Daoy (cell line): ENCODE measurements at places on chromosomes 12 and 14. TPM values are rescaled to one million over a fixed set of nuclear protein-coding genes. Genes with fewer than 3 reads are reported as not detected.

GRCh38 chr12:91250273-91250665 is 67.7 kb upstream of the DCN start:
- no peak for DNase-seq

- DNase-seq: no peak
These were observed 2.1 kb downstream of the KCNC2 start for GRCh38 chr12:75207338-75208083.

DNA sequence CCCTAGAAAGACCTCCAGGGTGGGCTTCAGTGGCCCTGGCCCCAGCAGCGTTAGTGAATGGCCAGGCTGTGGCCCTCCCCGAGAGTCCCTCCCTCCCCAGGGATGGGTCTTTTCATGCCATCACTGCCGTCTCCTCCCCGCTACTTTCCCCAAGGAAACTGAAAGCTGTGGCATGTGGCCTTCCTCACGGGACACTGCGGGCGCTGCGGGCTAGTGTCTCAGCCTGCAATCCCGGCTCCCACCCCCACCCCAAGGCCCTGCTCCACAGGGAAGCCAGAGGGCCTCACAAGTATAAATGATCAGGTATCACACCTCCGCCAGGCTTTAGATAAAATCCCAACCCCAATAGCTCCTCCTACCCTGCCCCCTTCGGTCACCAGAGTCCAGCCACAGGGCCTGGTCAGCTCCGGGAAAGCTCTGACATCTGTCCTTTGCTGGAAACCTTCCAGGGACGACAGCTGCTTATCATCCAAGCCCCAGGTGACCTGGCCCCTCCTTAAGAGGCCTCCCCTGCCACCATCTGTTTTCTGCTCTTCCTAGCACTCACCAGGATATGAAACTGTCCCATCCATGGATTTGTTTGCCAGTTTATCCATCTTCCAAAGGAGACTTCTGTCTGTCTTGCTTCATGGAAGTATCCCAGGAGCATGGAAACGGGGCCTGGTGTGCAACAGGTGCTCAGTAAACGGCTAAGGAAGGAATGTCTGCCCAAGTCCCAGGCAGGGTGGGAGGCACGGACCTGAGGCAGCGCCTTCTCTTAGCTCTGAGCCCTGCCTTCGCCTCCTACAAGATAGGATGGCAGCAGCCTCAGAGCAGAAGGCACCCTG is 31.6 kb downstream of the CCDC85C start:
- no peak for DNase-seq

Gene ANKRD52
- 9.1 and 9.5 TPM in 2 replicates for total RNA-seq

DNA sequence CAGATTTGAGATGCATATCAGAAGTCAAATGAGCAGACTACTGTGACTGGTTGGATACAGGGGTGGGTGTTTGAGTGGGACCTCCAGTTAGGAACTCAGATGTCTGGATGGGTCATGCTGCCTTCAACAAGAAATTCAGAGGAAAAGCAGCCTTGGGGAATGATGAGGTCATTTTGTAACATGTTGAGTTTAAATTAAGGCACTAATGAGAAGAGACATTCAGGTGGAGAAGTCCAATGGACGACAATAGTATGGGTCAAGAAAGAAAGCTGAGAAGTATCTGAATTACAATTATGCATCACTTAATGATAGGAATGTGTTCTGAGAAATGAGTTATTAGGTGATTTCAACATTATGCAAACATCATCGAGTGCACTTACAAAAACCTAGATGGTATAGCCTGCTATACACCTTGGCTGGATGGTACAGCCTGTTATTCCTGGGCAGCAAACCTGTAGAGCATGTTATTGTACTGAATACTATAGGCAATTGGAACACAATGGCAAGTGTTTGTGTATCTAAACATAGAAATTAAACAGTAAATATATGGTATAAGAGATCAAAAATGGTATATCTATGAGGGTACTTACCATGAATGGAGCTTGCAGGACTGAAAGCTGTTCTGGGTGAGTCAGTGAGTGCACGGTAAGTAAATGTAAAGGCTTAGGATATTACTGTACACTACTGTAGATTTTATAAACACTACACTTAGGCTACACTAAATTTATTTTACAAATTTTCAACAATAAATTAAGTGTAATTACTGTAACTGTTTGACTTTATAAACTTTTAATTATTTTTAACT is 414.7 kb downstream of the RAD51B start:
- DNase-seq: no peak

DNA sequence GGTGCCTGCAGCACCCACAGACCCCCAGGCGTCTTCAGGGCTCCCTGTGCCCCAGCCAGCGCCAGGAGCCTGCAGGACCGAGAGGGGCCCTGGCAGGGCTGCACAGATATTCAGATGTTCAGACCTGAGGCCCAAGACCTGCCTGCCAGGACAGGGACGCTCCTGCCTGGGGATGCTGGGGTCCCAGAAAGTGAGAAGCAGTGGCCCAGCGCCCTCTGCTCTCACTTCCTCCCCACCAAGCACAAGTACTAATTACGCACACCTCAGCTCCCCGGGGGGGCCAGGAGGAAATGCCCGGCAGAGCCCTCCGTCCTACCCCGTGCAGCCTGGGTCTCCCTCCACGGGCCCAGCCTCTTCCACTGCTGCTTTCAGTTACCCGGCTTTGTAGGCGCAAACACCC is 28.8 kb upstream of the INF2 start:
- no peak for DNase-seq

GRCh38 chr12:131603106-131603938 is 107.6 kb upstream of the SFSWAP start:
- no peak for DNase-seq

Gene FAM222A
- total RNA-seq: 1.0 and 2.4 TPM in 2 replicates

DNA sequence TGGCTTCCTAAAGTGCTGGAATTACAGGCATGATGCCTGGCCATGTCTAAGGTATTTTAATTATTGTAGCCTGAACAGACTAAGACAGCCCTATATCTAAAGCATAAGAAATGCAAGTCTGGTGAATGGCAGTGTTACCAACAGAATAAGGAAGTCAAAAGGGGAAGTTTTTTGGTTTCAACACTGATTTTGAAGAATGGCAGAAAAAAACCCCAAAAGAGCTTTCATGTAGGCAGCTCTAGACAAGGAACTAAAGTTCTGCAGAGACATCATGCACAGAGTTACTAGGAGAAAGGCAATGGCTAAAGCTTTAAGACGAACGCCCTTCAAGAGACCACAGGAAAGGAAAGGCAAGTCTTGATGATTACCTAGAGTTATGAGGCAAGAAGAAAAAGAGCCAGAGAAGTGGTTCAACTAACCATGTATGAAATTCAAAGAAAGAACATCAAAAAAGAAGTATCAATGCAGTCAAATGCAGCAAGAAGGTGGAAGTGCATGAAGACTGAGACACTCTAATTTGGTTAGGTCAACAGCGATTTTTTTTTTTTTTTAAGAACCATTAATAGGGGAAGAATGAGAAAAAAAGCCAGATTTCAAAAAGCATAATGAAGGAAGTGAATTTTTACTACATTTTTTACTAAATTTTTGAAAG is 50.8 kb downstream of the RPS6KA5 start:
- no peak for DNase-seq

Gene ANO4
- 3.4 and 5.9 TPM in 2 replicates for total RNA-seq

DNA sequence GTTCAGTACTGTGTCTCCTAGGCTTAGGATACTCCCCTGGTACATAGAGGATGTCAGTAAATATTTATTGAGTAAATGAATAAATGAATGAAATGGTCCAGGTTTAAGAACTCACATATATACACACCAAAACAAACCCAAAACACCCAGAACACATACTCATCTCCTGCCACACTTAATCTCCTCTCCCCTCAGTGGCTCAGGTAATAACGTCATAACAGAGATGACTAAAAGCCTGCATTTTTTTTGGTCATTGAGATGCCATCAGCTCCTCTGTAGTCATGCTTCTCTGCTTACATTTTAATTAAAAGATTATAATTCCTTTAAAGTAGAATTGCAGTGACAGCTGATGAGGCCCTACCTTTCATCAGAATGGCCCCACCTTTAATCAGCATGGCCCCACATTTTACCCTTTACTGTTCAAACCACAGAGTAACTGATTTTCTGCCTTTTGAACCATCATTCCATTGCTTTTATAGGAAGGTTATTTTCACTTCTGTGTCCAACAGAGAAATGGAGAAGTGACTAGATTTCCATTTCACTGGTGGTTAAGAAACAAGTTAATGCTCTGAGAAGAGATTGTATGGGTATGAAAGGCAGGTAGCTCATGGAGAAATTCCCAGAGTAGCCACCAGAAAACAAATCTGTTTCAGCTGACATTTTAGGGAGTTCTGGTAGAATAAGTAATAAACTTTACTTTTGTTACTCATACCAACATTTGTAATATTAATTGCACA is 193.4 kb upstream of the ATP2B1 start:
- no peak for DNase-seq

Gene HCAR3
- not detected in 2 replicates for total RNA-seq

- no peak for DNase-seq
These were observed 86.6 kb downstream of the PHLDA1 start for GRCh38 chr12:75944905-75945432.

GRCh38 chr14:70943838-70944237 is 36.6 kb downstream of the PCNX1 start:
- DNase-seq: no peak

Gene DAO
- total RNA-seq: not detected in 2 replicates

DNA sequence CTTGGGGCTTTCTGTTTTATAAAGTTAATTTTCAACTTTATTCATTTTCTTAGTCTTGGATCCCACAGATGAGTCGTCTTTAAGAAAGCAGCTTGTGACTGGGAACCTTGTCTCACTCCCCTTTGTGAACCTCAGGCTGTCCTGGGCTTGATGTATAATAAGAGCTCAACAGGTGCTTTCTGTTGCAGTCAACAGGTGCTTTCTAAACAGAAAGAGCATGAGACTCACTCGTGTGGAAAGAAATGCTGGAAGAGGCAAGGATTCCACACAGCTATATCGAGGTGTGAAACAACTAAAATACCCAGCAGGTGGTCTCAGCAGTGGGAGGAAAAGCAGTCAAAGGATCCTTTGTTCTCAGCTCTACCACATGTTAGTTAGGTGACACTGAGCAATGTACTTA is 398.9 kb downstream of the EGLN3 start:
- no peak for DNase-seq

Gene STYK1
- 0.17 and 1.0 TPM in 2 replicates for total RNA-seq

GRCh38 chr12:2291947-2292346 is 239.2 kb downstream of the CACNA1C start:
- DNase-seq: no peak

- DNase-seq: no peak
These were observed 60.1 kb downstream of the ADCK1 start for GRCh38 chr14:77859934-77860570.

Gene ZNF268
- total RNA-seq: 13.7 and 22.3 TPM in 2 replicates

DNA sequence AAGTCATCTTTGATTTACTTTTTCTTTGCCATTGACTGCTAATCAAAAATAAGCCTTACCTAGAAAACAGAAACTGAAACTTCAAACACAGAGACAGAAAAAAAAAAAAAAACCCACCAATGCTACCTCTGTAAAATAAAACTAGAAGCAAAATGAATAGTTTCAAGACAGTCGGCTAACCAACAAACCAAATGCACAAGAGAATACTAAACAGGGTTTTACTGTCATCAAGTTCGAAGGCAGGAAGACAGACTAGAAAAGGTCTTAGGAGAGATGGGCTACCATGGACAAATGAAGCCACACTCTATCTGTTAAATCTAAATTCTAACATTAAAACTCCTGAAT is 59.5 kb downstream of the SEL1L start:
- no peak for DNase-seq

DNA sequence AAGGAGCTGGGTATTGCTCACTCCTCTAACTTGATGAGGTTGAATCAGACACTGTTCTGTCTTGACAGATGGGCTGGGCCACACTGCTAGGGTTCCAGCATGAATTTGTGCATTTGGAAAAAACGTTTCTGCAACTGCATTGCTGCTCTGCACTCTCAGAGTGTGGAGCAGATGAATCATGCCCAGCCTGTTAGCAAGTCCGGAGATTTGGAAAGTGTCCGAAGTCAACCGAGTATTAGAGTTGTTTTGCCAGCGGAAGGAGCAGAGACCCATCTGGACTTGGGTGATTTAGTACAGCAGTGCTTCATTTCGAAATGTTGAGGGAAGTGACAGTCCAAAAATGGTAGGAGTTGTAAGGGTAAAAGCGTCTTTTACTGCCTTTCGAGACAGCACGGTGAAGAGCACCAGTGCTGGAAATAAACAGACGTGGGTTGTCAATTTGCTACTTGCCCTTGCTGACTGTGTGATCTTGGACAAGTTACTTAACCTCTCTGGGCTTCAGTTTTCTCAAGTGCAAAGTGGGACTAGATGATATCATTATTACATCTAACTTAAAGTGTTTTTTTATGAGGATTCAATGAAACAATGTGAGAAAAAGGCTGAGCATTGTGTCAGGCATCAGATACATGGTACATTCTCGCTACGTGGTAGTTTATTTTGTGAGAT is 139.5 kb downstream of the CHST11 start:
- DNase-seq: peak; percentile 86

DNA sequence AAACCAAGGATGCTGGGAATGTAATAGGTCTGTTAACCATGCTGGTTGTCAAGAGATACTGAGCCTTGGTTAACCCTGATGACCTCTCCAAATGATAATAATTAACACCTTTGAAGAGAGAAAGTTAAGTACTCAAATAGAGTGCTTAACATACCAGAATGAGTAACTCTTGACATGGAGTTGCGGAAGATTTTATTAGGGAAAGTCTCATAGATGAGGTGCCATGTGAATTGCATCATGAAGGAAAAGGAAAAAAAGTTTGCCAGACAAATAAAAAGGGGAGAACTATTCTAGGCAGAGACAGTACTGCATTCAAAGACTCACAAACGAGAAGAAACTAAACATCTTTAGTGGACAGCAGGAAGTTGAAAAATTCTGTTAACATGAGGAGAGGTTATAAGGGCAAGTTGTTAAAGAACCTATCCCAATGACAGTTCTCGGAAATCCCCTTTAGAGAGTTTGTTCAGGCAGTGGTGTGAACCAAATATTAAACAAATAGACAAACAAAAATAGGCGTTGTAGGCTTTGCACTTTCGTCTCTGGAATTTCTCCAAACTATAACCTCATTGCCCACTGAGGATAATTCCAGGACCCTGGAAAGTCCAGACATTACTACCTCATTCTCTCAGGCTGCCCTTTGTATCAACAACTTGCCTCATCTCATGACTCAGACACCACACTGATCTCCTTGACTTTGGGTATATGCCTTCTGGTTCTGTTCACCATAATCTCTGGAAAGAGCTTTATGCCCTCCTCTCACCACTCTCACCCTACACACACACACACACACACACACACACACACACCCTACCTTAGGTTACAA is 435.0 kb downstream of the GXYLT1 start:
- peak; percentile 19 for DNase-seq

- DNase-seq: no peak
These were observed 3.3 kb downstream of the BRMS1L start for GRCh38 chr14:35829449-35829848.

GRCh38 chr14:22752422-22752821 is 14.1 kb upstream of the OXA1L start:
- peak; percentile 53 for DNase-seq

GRCh38 chr12:57817261-57817989 is 1.1 kb downstream of the AVIL start:
- no peak for DNase-seq

Gene TSPAN19
- 0.91 TPM in 1 of 2 replicates, not detected in the other for total RNA-seq

GRCh38 chr14:35406506-35407305 is 2.2 kb upstream of the NFKBIA start:
- DNase-seq: peak; percentile 64
